ENCODE measurements at places on chromosomes 12 and 14. TPM values are rescaled to one million over a fixed set of nuclear protein-coding genes. Genes with fewer than 3 reads are reported as not detected.

- H3K27me3 ChIP-seq: no peaks in the 10 kb centered on the region
- no peaks in the 10 kb centered on the region for H3K36me3 ChIP-seq
- DNase-seq: no peak
- no peak overlapping the region for H3K4me3 ChIP-seq
These were observed 10.3 kb upstream of the MYL2 start for GRCh38 chr12:110930348-110931314.

TAS2R7 gene
- not detected for total RNA-seq

DNA sequence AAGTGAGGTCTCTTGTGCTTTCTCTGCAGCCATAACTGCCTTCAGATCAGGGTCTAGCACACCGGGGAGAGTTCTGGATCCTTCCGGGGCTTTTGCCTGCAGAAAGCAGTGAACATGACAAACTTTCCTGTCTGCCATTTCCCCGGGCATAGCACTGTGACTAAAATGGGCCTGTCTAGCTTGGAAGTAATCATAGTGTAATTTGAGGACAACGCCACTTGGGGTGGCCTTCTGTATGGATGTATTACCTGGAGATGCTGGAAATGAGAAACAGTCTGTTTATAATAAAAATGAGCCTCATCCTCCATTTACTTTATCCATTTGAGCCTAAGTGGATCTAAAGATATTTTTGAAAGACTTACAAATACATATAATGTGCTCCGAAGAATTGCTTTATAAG, 453.7 kb downstream of the VRK1 start:
- H3K4me3 ChIP-seq: no peak overlapping the region
- no peaks in the 10 kb centered on the region for H3K4me1 ChIP-seq
- no peaks in the 10 kb centered on the region for H3K36me3 ChIP-seq

GRCh38 chr14:63371033-63371432, 52.3 kb upstream of the GPHB5 start:
- H3K27ac ChIP-seq: no peak overlapping the region
- H3K4me1 ChIP-seq: no peaks in the 10 kb centered on the region
- DNase-seq: no peak
- H3K4me3 ChIP-seq: no peak overlapping the region
- no peaks in the 10 kb centered on the region for H3K27me3 ChIP-seq

RPS6KA5 gene
- total RNA-seq: 5.3 TPM

SLC7A8 gene
- 23.7 TPM for total RNA-seq

All from right atrium auricular region (tissue), 2 donors.